ENCODE measurements at places on chromosomes 1 and 21. TPM values are rescaled to one million over a fixed set of nuclear protein-coding genes. Genes with fewer than 3 reads are reported as not detected.

GRCh38 chr1:79575424-79575823 lies 568.9 kb upstream of the ADGRL4 start:
- DNase-seq = peak; percentile 78

GRCh38 chr1:44024903-44025525 lies 6.2 kb downstream of the SLC6A9 start:
- DNase-seq = no peak

GRCh38 chr21:14875704-14876523 lies 188.9 kb downstream of the NRIP1 start:
- DNase-seq = peak; percentile 23

The RORC gene
- total RNA-seq = not detected

All from dermis microvascular lymphatic vessel endothelial cell (primary cell).